ENCODE measurements at places on chromosomes 11 and 22.

DNA sequence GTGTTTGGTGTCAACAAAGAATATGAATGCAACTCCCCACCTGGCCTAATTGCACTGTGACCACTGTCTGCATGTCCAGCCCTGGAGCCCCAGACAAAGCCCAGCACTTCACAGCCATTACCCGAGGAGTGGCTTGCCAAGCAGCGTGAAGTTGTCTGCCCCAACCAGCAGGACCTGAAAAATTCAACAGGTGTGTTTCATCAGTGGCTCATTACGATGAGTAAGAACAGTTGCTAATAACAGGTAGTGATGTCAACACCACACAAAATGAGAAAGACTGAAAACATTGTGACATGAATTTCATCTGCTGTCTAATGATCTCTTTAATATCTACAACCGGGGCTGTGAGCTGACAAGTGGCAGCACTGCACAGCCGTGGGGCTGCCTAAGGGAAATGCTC lies 10.3 kb downstream of the MRPL21 start:
- no peak for DNase-seq

GRCh38 chr11:69012092-69013008 lies 696 bp downstream of the MRGPRF start:
- no peak for DNase-seq

DNA sequence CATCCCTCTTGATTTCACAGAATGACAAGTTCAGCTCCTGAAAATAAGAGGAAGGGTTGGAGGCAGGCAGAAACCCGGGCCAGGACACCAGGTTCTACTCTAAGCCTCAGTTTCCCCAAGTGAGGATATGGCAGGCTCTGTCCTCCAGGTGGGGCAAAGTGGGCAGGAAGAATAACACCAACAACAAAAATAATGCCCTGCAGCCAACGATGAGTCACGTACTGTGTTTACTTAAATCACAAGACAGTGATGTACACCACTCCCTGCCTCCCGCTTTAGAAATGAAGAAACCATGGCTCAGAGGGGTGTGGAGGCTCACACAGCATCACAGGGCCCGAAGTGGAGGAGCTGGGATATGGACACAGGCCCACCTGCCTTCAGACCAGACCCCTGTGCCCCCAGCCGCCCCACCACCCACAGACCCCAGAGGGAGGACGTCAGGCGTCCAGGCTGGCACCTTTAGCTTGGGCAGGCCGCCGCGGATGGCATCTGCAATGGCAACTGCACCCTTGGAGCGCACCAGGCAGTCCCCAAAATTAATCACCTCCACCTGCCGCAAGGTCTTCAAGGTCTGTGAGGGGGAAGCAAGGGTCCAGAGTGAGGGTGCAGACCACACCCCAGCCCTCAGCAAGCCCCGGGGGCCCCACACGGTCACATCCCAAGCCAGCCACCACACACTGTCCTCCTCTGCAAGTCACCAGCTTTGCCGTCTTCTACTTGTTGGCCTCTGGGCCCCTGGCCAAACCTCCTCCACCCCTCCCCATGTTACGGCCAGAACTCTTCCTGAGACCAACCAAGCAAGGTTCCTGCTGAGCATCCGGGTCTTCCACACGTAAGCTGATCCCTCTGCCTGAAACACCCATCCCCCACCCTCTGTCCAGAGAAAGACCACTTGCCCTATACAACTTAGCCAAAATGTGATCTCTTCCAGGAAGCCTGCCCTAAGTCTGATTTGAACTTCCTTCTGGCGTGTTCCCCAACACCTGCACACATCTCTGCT lies 15.8 kb upstream of the CHADL start:
- DNase-seq, result no peak

GRCh38 chr22:25027959-25028840 lies 75.7 kb downstream of the KIAA1671 start:
- no peak for DNase-seq

DNA sequence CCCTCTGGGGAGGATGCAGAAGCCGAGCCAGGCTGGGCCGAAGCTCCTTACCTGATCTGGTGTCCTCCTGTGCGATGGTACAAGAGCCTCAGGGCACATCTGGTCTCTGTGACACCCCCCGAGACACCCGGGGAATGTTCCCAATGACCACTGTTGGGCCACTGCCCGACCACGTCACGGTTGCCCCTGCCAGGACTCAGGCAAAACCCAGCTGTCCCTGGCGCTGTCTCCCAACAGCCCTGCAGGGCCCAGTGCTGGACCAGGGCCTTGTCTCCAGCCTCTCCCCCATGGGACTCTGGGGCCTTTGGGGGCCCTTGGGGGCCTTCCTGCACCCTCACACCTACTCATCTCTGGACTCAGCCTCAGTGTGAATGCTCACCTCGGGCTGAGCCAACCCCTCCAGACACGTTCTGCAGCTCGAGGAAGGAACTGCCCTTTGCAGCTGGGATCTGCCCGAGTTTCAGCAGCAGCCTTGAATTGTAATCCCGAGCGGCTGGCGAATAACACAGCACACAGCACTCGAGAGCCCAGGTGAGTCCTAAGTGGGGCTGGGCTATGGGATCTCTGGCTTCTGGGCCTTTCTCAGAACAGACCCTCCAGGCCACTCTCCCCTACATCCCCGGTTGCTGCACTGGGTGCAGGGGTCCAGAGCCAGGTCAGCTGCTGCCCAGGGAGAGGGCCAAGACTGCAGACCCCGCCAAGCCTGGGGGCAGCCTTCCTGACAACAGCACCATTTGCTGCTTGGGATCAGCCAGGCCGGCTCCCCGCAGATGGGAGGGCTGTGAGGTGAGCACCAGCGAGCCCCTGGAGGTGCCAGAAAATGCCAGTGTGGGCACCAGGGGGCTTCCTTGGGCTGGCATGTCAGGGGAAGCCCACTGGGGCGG lies 39.8 kb downstream of the RTN4R start:
- no peak for DNase-seq

DNA sequence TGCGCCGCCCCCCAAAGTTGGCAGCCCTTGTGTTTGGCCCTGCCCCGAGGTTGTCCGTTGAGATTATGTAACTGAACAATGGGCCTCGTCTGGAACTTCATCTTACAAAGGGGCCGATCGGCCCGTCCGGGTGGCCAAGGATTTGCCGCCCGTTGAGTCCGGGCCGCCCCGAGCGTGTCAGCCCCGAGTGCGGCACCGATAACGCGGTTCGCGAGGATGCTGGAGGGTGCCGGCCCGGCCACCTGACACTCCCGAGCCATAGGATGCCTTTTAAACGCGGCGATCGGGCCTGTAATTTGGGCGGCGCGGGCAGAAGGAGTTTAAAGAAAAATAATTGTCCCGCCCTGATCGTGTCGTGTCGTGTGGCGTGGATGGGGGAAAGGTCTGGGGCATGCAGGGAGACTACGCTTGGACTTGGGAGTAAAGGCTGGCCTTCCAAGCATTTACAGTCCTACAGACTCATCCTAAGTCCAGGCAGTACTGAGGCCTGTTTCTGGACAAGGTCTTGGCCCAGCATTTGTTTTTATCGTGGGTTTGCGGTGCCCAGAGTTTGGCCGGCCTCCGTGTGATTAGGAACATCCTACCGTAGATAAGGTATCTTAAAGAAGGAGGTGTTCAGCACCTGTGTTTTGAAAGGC lies 1.3 kb downstream of the WEE1 start:
- DNase-seq, result peak; percentile 31

GRCh38 chr11:109756521-109756920 lies 334.5 kb downstream of the C11orf87 start:
- no peak for DNase-seq

DNA sequence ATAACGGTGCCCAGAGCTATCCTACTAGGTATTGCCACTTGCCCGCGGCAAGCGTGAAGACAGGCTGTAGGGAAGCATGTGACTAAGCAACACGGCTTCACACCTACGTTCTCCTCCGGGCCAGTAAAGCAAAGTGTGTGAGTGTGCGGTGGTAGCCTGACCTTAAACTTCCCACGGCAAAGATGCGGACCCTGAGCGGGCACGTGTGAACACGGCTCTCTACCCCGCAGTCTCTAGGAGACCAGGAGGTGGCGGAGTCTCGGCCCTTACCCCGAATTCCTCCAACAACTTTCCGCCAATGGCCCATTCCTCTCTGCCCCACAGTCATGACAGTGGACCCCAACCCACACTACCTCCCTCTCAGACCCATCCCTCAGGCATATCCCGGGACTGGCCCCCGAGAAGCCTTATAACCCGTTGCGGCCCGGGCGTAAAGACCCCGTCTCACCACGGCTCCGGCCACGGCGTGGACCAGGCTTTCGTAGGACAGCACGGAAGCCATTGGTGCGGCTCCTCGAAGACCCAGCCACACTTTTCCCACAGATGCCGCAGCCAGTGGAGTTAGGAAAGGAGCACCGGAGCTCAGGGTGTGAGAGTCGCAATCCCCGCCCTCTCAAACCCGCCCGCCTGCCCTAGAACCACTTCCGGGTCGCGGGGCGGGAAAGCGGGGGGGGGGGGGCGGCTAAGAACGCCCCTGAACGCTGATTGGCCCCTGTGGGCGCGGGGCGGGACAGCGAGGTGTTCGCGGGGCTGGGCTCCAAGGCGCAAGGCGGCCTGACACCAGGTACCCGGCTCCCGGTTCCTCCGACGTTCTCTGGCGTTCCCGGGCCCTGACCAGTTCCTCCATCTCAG lies at the start of gene SLC25A17:
TSS of gene SLC25A17 (minus strand) at position 600 of the 852 bp plus-strand sequence. CDS start at position 502, 98 bp downstream.
- peak; percentile 88 for DNase-seq

- DNase-seq, result no peak
Measured at GRCh38 chr11:22577854-22578253, 47.8 kb downstream of the FANCF start.

DNA sequence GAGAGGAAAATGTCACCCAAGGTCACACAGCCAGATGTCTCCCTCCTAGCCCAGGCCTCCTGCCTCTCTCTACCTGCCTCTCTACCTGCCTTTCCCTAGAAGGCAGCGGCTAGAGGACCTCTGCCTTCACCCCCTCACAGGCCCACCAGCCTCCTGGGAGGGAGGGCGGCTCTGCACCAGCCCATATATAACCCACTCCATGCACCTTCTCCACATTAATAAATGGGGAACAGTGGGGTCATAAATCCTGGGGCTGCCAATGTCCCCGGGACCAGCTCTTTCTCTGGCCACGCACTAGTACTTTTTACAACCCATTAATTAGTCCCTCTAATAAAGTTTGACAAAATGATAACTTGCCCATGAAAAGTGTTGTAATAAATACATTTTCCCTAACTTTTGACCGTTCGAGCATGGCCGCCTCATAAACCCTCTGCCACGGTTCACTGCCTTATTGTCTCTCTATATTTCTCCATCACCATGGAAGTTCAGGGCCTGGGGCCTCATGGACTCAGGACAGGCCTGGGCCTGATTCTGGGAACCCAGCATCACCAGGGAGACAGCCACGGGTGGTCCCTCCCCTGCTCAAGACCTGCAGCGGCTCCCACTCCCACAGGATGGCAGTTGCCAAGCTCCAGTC lies 102.1 kb downstream of the MN1 start:
- DNase-seq, result no peak

DNA sequence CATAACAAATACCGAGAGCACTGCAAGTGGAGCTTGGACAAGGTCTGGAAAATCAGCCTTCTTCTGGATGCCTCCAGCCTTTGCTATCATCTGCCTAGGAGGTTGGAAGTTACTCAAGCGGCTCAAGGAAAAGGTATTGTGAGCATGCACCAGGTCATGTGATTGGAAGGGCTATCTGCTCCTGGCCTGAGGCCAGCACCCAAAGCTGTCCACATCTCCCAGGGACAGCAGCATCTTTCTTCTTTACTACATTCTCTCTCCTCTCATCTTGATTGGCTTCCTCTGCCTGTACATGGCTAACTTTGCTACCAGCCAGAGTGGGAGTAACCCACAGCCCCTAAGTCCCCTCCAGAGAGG lies 44.2 kb upstream of the AMPD3 start:
- DNase-seq, result no peak

DNA sequence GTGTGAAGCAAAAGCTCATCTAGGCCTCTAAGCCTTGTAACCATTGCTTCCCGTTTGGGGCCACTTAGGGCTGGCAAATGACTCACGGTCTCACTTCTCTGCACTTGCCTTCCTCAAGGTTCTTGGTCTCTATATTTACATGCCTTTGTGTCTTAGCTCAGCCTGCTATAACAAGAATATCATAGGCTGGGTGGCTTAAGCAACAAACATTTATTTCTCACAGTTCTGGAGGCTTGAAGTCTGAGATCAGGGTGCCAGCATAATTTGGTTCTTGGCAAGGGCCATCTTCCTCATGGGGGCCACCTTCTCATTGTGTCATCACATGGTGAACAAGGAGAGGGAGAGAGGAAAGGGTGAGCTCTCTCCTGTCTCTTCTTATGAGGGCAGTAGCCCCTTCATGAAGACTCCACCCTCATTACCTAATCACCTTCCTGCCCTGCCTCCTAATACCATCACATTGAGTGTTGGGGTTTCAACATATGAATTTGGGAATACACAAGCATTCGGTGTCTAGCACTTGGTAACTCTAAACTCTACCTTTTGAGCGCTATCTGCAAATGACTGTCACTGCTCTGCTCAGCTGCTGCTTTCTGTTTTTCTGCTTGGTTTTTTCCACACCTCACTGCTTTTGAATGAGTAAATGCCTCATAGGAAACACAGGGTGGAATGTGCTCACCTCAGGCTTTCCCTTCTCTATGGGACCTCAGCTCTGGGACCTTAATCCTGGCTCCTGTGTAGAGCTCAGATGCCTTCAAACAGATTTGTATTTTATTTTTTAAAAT lies 16.2 kb upstream of the ME3 start:
- no peak for DNase-seq

GRCh38 chr11:44950625-44951476 lies at the start of gene TP53I11:
Gene TP53I11, minus strand, starts transcription at chr11:44950883. Its CDS starts 12,548 bp downstream, at chr11:44938335.
- DNase-seq, result peak; percentile 70
